Anterior cingulate cortex (tissue), 58 donors: ENCODE measurements at places on chromosomes 6 and 20.

DNA sequence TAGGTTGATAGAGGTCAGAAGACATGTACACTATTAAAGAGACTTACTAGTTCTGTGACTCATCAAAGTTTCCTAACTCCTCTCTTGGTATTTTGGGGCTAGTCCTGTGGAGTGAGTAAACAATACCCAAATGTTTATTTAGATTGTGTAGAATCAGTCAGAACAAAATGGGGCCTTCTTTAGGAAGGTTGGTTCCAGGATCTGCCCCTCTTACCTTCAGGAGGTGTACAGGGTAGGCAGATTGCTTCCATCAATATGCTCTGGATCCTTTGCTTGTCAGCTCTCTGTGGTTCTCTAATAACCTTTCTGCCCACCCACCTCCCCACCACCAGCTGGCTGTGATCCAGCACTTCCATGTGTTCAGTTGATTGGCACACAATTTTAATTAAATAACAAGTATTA lies 107.0 kb downstream of the POPDC3 start:
- DNase-seq, result no peak

DNA sequence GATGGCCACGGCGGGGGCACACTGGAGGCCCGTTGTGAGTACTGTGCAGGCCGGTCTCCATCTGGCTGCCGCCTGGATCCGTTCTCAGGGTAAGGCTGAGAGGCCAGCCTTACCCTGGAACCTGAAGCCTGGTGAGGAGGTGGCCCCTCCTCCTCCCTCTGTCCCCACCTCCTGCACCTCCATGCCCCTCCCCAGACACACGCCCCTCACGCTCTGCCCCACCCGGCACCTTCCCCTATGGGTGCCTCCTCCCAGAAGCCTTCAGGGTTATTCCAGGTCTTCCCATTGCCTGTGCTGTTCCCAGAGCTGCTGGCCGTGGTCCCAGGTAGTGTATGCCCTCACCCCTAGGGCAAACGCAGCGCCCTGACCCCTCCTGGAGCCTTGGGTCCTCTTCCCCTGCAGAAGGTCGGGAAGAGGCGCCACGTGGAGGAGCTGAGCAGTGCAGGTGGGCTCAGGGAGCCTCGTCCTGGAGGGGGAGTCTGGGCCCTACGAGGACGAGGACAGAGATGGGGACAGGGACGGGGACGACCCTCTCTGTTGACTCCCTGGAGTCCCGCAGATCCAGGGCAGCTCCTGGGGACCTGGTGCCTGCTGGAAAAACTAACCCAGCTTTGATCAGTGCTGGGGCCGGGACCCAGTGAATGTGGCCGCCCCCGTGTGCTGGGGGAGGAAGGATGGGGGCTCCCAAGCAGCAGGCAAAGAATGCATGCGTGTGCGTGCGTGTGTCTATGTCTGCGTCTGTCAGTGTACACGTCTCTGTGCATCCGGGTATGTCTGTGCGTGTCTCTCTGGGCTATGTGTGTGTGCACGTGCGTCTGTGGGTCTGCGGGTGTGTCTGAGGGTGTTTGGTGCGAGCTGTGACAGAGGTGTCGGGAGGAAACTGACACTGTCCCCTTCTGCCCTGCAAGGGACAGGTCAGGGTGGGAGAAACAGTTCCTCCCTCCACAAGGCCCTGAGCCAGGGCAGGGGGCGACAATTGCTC lies 8.2 kb upstream of the HRH3 start:
- DNase-seq, result no peak

- no peak for DNase-seq
Measured at GRCh38 chr6:163288915-163289314, 125.6 kb upstream of the QKI start.

- DNase-seq, result no peak
Measured at GRCh38 chr20:58135441-58136148, 92.9 kb downstream of the ANKRD60 start.

GRCh38 chr6:155915651-155916050 lies 460.0 kb upstream of the NOX3 start:
- DNase-seq, result no peak

GRCh38 chr6:21295506-21296240 lies 297.9 kb upstream of the SOX4 start:
- no peak for DNase-seq
